ENCODE measurements at places on chromosomes 2 and 18.

DNA sequence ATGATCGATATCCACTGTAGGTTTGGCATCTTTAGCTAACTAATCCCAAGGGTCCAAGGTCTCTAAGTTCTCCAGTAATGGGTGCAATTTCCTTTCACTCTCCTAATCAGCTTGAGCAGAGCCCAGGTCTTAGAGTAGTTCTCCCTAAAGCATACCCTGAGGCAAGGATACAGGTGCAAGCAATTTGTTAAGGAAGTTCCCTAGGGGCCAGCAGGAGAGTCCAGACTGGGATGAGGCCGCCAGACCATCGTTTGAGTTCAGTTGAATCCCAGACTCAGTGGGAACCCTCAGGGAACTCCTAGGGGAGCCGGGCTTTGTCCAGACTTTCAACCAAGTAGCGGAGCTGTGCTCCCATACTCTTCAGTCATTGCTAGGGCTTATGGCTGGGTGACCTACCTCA, 835.4 kb upstream of the CDH2 start:
- H3K27ac ChIP-seq: no peak overlapping the region
- H3K36me3 ChIP-seq: no peaks in the 10 kb centered on the region
- no peak overlapping the region for H3K4me3 ChIP-seq
- H3K27me3 ChIP-seq: no peaks in the 10 kb centered on the region
- no peaks in the 10 kb centered on the region for H3K4me1 ChIP-seq

DNA sequence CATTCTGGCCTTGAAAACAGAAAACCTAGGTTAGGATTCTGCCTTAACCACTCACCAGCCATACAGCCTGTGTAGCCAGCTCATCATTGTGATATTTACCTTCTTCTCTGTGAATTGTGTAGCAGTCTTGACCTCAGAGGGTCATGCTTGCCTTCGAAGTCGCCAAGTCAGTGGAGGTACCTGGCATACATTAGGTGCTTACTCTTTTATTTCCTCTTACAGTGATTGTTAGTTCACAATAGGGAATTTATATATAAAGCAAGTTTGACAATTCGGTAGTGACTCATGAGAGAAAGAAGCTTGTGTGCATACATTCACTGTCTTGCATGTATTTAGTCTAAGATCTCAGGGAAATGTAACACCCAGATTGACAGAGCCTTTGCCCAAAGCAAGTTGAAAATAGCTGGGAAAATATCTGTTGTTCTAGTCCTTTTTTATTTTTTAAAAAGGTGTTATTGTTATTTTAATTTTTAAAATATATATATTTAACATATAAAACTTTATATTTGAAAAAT, 290.6 kb downstream of the PTGR3 start:
- no peak overlapping the region for H3K4me3 ChIP-seq
- DNase-seq: no peak
- no peaks in the 10 kb centered on the region for H3K36me3 ChIP-seq

GRCh38 chr2:44244135-44244871, 31.0 kb upstream of the SLC3A1 start:
- H3K4me1 ChIP-seq: no peaks in the 10 kb centered on the region
- DNase-seq: peak; percentile 12
- H3K36me3 ChIP-seq: no peaks in the 10 kb centered on the region
- no peak overlapping the region for H3K4me3 ChIP-seq
- H3K27ac ChIP-seq: no peak overlapping the region
- H3K27me3 ChIP-seq: no peaks in the 10 kb centered on the region

GRCh38 chr18:78860117-78860516, 119.5 kb upstream of the SALL3 start:
- H3K36me3 ChIP-seq: no peaks in the 10 kb centered on the region
- no peak for DNase-seq
- no peak overlapping the region for H3K4me3 ChIP-seq
- H3K27me3 ChIP-seq: no peaks in the 10 kb centered on the region
- H3K4me1 ChIP-seq: no peaks in the 10 kb centered on the region

GRCh38 chr2:45011121-45011520, 1.9 kb upstream of the SIX2 start:
- no peak overlapping the region for H3K27ac ChIP-seq
- H3K27me3 ChIP-seq: peaks cover 84% of the 10 kb centered on the region
- no peaks in the 10 kb centered on the region for H3K36me3 ChIP-seq
- DNase-seq: no peak

- no peak overlapping the region for H3K27ac ChIP-seq
- peaks cover 18% of the 10 kb centered on the region for H3K4me1 ChIP-seq
- no peaks in the 10 kb centered on the region for H3K27me3 ChIP-seq
- H3K36me3 ChIP-seq: no peaks in the 10 kb centered on the region
Observed at GRCh38 chr2:217705461-217705860, 297.3 kb downstream of the TNS1 start.

DNA sequence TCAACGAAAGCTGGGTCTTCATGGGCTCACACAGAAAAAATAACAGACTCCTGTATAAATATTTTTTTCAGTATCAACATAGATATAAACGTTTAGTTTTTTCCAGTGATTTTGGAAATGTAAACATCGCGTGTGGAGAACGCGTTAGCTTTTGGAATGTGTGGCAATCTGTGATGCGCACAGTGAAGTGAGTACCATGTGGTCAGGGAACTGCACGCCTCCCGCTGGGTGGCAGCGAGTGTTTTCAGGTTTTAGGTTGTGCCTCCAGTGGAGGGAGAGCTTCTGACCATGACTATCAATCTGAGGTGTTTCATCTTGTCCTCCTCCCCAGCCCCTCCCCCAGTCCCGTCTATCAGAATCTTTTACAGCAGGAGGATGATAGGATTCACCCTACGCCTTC, 127.8 kb downstream of the ARHGAP28 start:
- no peak overlapping the region for H3K27ac ChIP-seq
- no peaks in the 10 kb centered on the region for H3K4me1 ChIP-seq
- H3K36me3 ChIP-seq: peaks cover 17% of the 10 kb centered on the region
- H3K27me3 ChIP-seq: no peaks in the 10 kb centered on the region
- no peak for DNase-seq

DNA sequence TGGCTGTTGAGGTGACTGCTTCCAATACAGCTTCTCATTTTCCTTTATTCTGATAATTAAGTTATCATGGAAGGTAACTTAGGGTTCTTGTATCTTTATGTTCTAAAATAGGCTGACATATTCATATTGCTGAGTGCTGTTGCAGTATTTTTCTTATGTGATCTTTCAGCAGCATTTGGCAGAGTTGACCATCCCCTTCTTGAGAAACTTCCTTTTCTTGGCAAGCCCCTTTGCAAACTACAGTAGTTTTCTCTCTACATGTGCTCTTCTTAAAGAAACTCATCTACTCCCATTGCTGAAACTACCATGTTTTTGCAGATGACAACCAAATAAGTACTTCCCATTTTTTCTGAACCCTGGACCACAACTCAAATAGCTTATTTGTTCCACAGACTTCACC, 476.5 kb upstream of the TRIB2 start:
- H3K27me3 ChIP-seq: no peaks in the 10 kb centered on the region
- H3K4me3 ChIP-seq: no peak overlapping the region
- no peak for DNase-seq

DNA sequence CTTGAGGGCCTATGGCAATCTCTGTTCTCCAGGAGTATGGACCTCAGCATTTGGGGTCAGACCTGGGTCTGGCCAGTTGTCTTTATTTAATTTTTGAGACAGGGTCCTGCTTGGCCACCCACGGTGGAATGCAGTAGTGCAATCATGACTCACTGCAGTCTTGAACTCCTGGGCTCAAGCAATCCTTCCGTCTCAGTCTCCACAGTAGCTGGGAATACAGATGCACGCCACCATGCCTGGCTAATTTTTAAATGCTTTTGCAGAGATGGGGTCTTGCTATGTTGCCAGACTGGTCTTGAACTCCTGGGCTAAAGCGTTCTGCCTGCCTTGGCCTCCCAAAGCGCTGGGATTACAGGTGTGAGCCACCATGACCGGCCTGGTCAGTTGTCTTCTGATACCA, 46.4 kb upstream of the INHBB start:
- peak; percentile 89 for DNase-seq
- H3K4me3 ChIP-seq: no peak overlapping the region
- no peak overlapping the region for H3K27ac ChIP-seq
- H3K4me1 ChIP-seq: peaks cover 16% of the 10 kb centered on the region

DNA sequence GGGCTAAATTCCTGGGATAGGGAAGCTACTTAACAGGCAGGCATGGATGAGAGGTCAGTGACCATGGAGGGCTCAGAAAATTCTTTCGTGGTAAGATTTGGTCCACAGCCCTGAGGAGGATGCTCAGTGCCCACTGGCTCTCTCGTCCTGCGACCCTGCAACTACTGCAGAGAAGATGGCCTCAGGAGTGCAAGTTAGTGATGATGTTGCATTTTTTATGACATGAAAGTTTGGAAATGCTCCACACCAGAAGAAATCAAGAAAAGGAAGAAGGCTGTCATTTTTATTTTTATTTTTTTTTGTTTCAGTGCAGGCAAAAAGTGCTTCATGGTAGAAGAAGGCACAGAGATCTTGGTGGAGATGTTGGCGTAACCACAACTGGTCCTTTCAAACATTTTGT, 238.6 kb upstream of the PARD3B start:
- H3K36me3 ChIP-seq: no peaks in the 10 kb centered on the region
- no peaks in the 10 kb centered on the region for H3K27me3 ChIP-seq
- H3K27ac ChIP-seq: no peak overlapping the region

DNA sequence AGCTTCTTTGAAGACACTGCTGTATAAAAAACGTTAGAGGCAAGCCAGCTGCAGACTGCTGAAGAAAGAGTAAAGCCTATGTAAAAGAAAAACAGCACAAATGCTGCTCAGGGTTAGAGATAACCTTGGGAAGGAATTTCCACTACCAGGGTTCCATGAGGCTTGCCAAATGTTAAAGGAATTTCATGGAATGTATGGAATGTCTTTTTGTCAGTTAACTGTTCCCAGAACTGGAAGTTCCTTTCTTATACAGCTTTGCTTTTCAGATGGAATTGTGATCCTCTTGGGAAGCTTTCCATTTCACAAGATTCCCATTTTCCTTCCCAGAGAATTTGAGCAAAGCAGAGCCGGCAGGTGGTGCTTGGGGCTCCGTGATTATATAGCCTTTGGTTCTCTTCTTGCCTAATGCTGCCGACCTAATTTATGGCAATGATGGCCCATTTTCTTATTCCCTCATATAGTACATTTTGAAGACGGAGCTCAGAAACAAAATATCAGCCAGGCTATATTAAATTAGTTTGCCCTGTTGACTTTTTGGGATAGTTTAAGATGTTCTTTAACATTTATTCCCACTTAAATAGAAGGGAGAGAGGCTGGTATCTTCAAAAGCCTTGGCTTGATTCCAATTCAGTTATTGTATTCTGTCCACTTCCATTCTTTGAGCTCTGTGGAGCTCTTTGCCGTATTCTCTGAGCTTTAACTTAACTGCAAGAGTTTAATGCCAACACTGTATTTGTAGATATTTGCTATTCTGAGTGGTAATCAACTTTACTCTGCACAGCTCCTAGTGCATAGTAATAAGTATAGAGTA, 162.3 kb downstream of the PHLPP1 start:
- no peaks in the 10 kb centered on the region for H3K27me3 ChIP-seq
- H3K4me1 ChIP-seq: peaks cover 6% of the 10 kb centered on the region
- no peaks in the 10 kb centered on the region for H3K36me3 ChIP-seq
- DNase-seq: no peak
- H3K4me3 ChIP-seq: no peak overlapping the region
- peak overlapping the region; percentile 38 for H3K27ac ChIP-seq

GRCh38 chr18:49014605-49015267, 64.0 kb upstream of the SMAD7 start:
- H3K27ac ChIP-seq: no peak overlapping the region
- H3K4me3 ChIP-seq: no peak overlapping the region
- H3K27me3 ChIP-seq: no peaks in the 10 kb centered on the region
- H3K4me1 ChIP-seq: peaks cover 49% of the 10 kb centered on the region
- H3K36me3 ChIP-seq: no peaks in the 10 kb centered on the region

DNA sequence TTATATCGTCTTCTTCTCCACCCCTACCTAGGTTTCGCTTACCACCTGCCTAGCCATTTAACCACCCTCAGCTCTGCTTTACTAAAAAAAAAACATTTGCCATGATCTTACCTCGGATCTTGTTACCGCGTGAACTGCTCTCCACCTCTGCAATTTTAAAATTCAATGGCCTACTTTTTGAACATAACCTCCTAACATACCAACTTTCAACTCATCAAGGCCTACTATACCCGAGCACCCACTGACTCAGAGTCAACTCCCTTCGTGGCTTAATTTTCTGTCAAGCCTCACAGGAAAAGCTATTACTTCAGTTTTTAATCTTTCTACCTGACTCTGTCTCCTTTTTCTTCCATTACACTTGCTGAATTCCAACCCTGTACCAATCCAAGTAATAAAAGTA, 55.7 kb downstream of the ATAD2B start:
- peaks cover 10% of the 10 kb centered on the region for H3K36me3 ChIP-seq
- no peak overlapping the region for H3K27ac ChIP-seq
- no peak overlapping the region for H3K4me3 ChIP-seq
- no peaks in the 10 kb centered on the region for H3K27me3 ChIP-seq
- no peak for DNase-seq
- H3K4me1 ChIP-seq: no peaks in the 10 kb centered on the region

DNA sequence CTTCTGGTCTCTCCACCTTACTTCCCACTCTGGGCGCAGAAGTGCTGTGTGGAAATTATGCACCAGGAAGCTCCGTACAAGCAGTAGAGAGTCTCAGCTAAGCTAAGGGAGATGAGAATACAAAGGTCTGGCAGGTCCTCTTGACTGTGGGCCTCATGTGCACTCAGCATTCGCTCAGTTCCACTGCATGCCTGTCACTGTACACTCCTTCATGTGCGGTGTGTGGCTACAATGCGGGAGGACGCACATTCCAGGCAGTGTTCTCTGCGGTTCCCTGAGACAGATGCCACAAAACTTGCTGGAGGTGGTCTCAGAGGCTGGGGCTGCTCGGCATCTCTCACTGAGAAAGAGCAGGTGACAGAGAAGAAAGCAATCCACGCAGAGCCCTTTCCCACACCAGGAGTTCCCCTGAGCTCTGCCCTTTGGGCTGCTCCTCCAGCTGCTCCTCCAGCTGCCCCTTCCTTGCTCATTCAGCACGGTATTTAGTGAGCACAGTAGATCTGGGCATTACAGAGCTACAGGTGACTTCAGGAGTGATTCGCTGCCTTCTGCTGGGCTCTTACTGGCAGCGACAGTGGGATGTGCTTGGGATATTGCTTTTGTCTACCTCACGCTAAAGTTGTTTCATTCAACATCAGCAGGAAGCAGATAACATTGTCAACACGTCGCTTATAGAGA, 176.6 kb downstream of the SH3RF3 start:
- H3K36me3 ChIP-seq: no peaks in the 10 kb centered on the region
- no peak overlapping the region for H3K4me3 ChIP-seq
- no peak overlapping the region for H3K27ac ChIP-seq
- H3K4me1 ChIP-seq: no peaks in the 10 kb centered on the region
- no peak for DNase-seq

- no peaks in the 10 kb centered on the region for H3K4me1 ChIP-seq
- no peaks in the 10 kb centered on the region for H3K27me3 ChIP-seq
- H3K36me3 ChIP-seq: no peaks in the 10 kb centered on the region
- H3K27ac ChIP-seq: no peak overlapping the region
- no peak overlapping the region for H3K4me3 ChIP-seq
- DNase-seq: no peak
Observed at GRCh38 chr18:54743605-54743995, 84.7 kb upstream of the RAB27B start.

DNA sequence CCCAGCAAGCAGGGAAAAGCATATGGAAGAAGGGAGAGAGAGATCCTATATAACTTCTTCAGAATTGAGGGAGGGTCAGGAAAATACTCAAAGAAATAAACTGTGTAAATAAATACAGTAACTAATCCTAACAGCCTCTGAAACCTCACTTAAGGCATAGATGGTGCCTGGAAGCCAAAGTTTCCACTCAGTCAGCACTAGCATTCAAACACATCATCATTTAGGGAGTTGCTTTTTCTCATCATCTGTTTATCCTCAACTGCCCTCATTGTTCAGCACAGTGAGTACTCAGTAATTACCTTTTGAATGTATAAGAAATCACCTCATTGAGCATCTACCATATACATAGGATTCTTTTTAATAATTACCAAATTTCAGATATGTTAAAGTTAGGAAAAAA, 262.9 kb downstream of the C1D start:
- H3K27me3 ChIP-seq: no peaks in the 10 kb centered on the region
- H3K4me3 ChIP-seq: no peak overlapping the region
- no peaks in the 10 kb centered on the region for H3K36me3 ChIP-seq
- H3K4me1 ChIP-seq: no peaks in the 10 kb centered on the region
- no peak overlapping the region for H3K27ac ChIP-seq
